Left renal pelvis (tissue), 4 donors: ENCODE measurements at places on chromosomes 13 and 19. TPM values are rescaled to one million over a fixed set of nuclear protein-coding genes. Genes with fewer than 3 reads are reported as not detected.

DNA sequence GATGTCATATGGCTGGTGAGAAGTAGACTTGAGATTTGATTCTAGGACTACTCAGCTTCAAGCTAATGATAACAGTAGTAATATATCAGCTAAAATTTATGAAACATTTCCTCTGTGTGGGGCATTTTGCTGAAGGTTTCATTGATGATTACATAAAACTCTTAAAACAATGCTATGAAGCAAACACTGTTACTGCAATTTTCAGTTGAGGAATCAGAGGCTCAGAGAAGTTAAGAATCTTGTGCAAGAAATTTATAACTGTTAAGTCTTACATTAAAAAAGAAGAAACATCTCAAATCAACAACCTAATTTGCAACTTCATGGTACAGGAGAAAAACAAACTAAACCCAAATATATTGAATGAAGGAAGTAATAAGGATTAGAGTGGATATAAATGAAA lies 10.3 kb downstream of the CEACAM8 start:
- DNase-seq, result no peak

DNA sequence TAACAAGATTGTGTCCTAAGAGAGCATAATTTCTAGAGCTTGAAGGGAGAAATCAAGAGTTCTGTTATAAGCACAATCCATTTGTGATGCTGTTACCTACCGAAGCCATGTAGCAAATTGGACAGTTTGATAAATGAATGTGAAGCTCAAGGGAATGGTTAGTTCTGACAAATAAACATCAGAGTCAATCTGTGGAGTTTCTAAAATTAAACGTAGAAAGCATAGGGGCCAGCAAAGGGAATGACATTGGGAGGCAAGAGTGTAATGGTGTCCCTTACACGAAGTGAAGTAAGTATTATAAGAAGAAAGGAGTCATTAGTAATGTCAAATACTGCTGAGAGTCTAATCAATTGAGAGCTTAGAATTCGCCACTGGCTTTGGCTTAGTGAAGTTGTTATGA lies 200.2 kb upstream of the SLITRK1 start:
- DNase-seq, result no peak

The MRI1 gene
- 18.7 TPM for polyA plus RNA-seq

The PAK4 gene
- 50.2 TPM for polyA plus RNA-seq

The RGCC gene
- polyA plus RNA-seq, result 16.7 TPM
